Activated T-cell treated with anti-CD3 and anti-CD28 coated beads, Interleukin-2, amount 50 U/mL, for 24 hours (primary cell): ENCODE measurements at places on chromosomes 12 and 14.

GRCh38 chr14:64620910-64621309 is 71.1 kb downstream of the PPP1R36 start:
- H3K27me3 ChIP-seq = peaks cover 2% of the 10 kb centered on the region
- no peaks in the 10 kb centered on the region for H3K36me3 ChIP-seq
- no peak overlapping the region for H3K27ac ChIP-seq
- no peak for DNase-seq
- H3K4me3 ChIP-seq = no peak overlapping the region

- no peak overlapping the region for H3K4me3 ChIP-seq
- H3K27me3 ChIP-seq = no peaks in the 10 kb centered on the region
- H3K36me3 ChIP-seq = no peaks in the 10 kb centered on the region
- H3K27ac ChIP-seq = no peak overlapping the region
- H3K4me1 ChIP-seq = no peaks in the 10 kb centered on the region
These were observed 113.3 kb downstream of the PRKD1 start for GRCh38 chr14:29814156-29815015.

- no peak overlapping the region for H3K27ac ChIP-seq
- no peak for DNase-seq
- H3K4me1 ChIP-seq = peaks cover 1% of the 10 kb centered on the region
- H3K4me3 ChIP-seq = no peak overlapping the region
- peaks cover 49% of the 10 kb centered on the region for H3K27me3 ChIP-seq
These were observed 219.8 kb upstream of the CDKN3 start for GRCh38 chr14:54177019-54177418.

- no peaks in the 10 kb centered on the region for H3K36me3 ChIP-seq
- H3K4me1 ChIP-seq = peaks cover 10% of the 10 kb centered on the region
- H3K4me3 ChIP-seq = no peak overlapping the region
- H3K27ac ChIP-seq = no peak overlapping the region
These were observed 17.1 kb upstream of the YBX3 start for GRCh38 chr12:10740182-10740581.

DNA sequence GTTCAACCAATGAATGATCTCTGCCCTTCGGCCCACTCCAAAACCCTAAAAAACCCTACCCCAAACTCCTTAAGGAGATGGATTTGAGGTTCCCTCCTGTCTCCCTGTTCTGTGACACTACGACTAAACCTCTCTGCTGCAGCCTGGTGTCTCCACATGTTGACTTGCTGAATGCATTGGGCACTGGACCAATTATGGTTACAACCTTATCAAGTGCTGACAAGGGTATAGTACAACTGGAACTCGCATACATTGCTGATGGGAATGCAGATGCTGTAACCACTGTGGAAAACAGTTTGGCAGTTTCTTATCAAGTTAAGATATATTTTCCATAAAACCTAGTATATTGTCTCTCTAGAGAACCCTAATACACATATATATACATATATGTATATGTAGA is 6.3 kb upstream of the DICER1 start:
- no peak overlapping the region for H3K4me3 ChIP-seq
- DNase-seq = no peak
- H3K27ac ChIP-seq = no peak overlapping the region
- H3K4me1 ChIP-seq = peaks cover 2% of the 10 kb centered on the region
- H3K27me3 ChIP-seq = no peaks in the 10 kb centered on the region

- no peak overlapping the region for H3K27ac ChIP-seq
- no peaks in the 10 kb centered on the region for H3K4me1 ChIP-seq
- no peaks in the 10 kb centered on the region for H3K27me3 ChIP-seq
- H3K4me3 ChIP-seq = no peak overlapping the region
These were observed 8.9 kb upstream of the EEA1 start for GRCh38 chr12:92938018-92938417.

- no peak for DNase-seq
- no peak overlapping the region for H3K27ac ChIP-seq
These were observed 104.8 kb downstream of the TRAFD1 start for GRCh38 chr12:112230136-112230535.

GRCh38 chr12:69168828-69169227 is 70.5 kb upstream of the CPSF6 start:
- H3K36me3 ChIP-seq = no peaks in the 10 kb centered on the region
- H3K4me3 ChIP-seq = no peak overlapping the region
- H3K27me3 ChIP-seq = no peaks in the 10 kb centered on the region

DNA sequence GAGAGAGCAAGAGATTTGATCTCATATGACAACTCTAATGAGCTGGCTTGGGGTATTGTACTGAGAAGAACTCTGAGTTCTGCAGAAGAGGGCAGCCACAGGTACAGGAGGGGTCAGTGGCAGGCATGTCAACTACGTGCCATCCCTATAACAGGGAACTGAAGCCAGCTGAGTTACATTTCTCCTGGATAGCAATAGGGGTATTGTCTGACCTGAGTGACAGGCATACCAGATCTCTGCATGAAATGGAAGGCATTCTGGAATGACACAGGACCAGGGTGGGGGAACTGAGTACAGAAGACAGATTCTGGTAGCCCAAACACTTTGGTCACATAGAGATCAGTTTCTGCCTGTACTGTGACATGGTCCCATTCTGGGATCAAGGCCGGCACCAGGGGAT is 35.8 kb downstream of the EFCAB11 start:
- no peak for DNase-seq
- no peak overlapping the region for H3K4me3 ChIP-seq
- H3K36me3 ChIP-seq = no peaks in the 10 kb centered on the region
- peaks cover 8% of the 10 kb centered on the region for H3K4me1 ChIP-seq
- peaks cover 3% of the 10 kb centered on the region for H3K27me3 ChIP-seq

- H3K36me3 ChIP-seq = no peaks in the 10 kb centered on the region
- H3K4me3 ChIP-seq = peak overlapping the region; percentile 39
- no peaks in the 10 kb centered on the region for H3K27me3 ChIP-seq
These were observed 156.7 kb downstream of the TMTC3 start for GRCh38 chr12:88298761-88299242.

DNA sequence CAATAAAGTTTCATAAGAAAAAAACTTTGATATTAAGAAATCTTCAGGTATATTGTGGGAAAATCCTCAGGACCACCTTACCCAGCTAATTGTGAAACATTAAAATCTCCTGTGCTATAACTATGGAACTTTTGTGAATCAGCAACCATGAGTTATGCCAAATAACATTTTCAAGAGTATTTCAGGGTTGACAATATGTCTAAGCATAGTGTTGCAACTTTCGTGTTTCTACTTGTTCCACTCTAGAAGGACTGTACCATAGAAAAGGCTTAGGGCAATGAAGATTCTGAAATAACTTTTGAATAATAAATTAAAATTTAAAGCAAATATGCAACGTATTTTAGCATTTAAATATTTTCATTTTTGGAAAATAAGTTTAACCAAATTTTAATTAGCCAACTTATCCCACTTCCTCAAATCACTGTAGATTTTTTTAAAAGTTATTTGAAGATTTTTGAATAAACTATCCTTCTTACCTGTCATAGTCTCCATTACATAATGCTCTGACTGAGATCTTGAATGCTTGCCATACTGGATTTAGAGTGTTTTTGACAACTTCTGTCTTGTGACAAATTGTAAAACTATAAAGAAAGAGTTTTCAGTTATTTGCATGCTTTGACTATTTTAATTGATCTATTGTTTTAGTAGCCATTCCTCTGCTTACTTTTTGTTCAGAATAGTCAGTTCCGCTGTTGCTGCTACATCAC is 143.6 kb downstream of the CPNE8 start:
- no peak for DNase-seq
- no peaks in the 10 kb centered on the region for H3K27me3 ChIP-seq
- H3K36me3 ChIP-seq = no peaks in the 10 kb centered on the region
- no peak overlapping the region for H3K27ac ChIP-seq

DNA sequence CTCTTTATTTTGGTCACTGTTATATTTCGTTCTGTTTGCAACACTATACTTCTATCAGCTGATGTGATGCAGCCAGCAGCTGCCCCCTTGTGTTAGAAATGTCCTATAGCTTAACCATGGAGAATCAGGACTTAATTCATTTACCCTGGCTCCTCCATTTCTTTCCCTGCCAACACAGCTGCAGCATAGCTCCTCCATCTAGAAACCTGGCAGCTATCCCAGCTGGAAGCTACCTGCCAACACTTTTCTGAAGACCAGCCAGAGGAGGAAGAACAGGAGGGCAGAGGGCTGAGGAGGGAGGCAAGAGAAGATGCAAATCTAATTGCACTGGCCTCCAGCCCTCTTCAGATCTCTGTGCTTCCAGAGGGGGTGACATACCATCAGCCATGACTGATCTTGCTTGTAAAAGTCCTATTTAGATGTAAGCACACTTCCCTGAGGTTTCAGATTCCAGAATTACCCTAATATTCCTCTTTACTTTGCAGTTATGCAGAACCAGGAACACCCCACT is 156.8 kb upstream of the TMEM260 start:
- no peaks in the 10 kb centered on the region for H3K4me1 ChIP-seq
- no peaks in the 10 kb centered on the region for H3K36me3 ChIP-seq
- no peaks in the 10 kb centered on the region for H3K27me3 ChIP-seq
- H3K27ac ChIP-seq = no peak overlapping the region
- no peak overlapping the region for H3K4me3 ChIP-seq
- DNase-seq = no peak

DNA sequence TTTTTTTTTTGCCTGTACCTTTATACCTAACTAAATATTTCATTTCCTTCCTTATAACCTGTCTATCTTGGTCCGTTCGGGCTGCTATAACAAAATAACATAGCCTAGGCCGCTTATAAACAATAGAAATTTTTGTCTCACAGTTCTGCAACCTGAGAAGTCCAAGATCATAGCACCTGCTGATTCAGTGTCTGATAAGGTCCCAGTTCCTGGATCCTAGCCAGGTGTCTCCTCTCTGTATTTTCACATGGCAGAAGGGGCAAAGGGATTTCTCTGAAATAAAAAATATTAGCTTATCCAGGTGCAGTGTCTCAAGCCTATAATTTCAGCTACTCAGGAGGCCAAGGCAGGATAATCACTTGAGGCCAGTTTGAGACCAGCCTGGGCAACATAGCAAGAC is 1046.6 kb upstream of the USP15 start:
- no peak overlapping the region for H3K27ac ChIP-seq
- no peaks in the 10 kb centered on the region for H3K27me3 ChIP-seq
- DNase-seq = no peak
- no peak overlapping the region for H3K4me3 ChIP-seq

- no peaks in the 10 kb centered on the region for H3K36me3 ChIP-seq
- H3K27me3 ChIP-seq = no peaks in the 10 kb centered on the region
- H3K27ac ChIP-seq = no peak overlapping the region
- no peak overlapping the region for H3K4me3 ChIP-seq
- no peaks in the 10 kb centered on the region for H3K4me1 ChIP-seq
- DNase-seq = no peak
These were observed 32.3 kb downstream of the RASSF9 start for GRCh38 chr12:85803923-85804322.

GRCh38 chr12:26633591-26634210 is 199.3 kb downstream of the ITPR2 start:
- peaks cover 42% of the 10 kb centered on the region for H3K36me3 ChIP-seq
- no peak overlapping the region for H3K4me3 ChIP-seq
- H3K4me1 ChIP-seq = peaks cover 2% of the 10 kb centered on the region
- no peak overlapping the region for H3K27ac ChIP-seq

DNA sequence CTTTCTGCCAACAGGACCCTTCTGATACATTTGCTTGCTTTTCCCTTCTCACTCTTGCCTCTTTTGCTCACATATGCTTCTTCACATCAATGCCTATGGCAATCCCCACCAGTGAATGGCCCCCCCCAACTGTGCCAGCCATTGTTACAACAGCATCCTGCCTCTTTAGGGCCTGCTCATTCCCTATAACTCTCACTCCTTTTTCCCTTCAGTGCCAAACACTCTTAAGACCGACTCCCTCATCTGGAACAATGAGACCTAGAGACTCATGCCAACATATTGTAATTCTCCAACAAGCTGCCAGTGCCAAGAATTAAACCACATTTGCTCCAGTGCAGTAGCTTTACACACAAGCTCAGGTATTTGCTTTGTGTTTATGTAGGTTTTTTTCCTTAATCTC is 189.0 kb downstream of the SOX5 start:
- no peaks in the 10 kb centered on the region for H3K27me3 ChIP-seq
- H3K36me3 ChIP-seq = no peaks in the 10 kb centered on the region
- no peak overlapping the region for H3K4me3 ChIP-seq
- no peak overlapping the region for H3K27ac ChIP-seq
- DNase-seq = no peak

- H3K4me1 ChIP-seq = no peaks in the 10 kb centered on the region
- peaks cover 38% of the 10 kb centered on the region for H3K27me3 ChIP-seq
- no peak overlapping the region for H3K4me3 ChIP-seq
- H3K27ac ChIP-seq = no peak overlapping the region
These were observed 27.1 kb downstream of the KRT18 start for GRCh38 chr12:52975820-52976573.

DNA sequence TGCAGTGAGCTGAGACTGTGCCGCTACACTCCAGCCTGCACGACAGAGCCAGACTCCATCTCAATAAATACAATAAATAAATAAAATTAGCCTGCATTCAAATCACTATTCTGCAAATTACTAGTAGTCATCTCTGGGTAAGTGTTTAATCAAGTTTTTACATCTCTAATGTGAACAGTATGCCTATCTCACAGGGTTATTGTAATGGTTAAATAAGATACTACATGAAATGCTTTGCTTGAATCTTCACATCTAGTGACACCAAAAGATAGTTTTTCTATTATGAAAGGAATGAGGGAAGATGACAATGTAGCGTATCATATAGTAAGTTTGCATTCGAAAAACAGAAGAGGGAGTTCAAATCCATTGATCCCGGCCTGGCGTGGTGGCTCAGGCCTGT is 2.1 kb downstream of the SRSF9 start:
- DNase-seq = no peak
- H3K27me3 ChIP-seq = no peaks in the 10 kb centered on the region
- peaks cover 68% of the 10 kb centered on the region for H3K36me3 ChIP-seq
- H3K4me1 ChIP-seq = peaks cover 46% of the 10 kb centered on the region

DNA sequence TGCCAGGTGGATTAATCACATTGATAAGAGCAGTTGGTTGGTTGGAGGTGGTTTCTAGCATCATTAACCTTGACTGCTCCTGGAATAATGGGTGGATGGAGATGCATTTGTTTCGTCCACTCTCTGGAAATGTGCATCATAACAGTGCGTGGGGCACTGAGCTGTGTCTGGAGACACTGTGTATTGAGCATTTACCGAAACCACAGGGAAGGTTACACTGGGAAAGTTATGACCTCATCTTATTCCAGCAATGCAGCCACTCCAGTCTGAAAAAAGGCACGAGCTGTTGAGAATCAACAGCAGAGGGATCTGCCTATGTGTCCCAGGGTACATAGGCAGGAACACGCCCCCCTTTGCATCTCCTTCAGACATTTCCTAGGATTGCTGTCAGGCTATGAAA is 27.2 kb downstream of the RNFT2 start:
- no peak overlapping the region for H3K27ac ChIP-seq
- H3K27me3 ChIP-seq = no peaks in the 10 kb centered on the region
- no peaks in the 10 kb centered on the region for H3K4me1 ChIP-seq
- no peak overlapping the region for H3K4me3 ChIP-seq
- no peak for DNase-seq

DNA sequence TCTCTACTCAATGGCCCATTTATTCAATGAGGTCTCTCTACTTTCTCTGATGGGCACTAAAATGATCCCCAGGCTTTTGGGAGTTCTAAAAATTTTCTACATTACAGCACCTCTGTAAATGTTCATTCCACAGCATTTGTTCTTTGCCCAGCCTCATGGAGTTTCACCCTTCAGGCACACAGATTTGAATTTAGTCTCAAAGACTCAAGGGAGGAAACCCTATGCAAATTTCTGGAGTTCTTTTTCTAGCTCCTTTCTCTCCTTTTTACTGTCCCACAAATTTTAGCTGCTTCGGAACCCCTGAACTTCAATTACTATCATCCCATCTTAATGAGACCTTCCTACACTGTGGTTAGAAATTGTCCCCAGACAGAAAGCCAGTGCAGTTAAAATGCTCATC is 17.5 kb upstream of the RAB21 start:
- H3K4me3 ChIP-seq = no peak overlapping the region
- H3K27ac ChIP-seq = no peak overlapping the region
- DNase-seq = no peak
- no peaks in the 10 kb centered on the region for H3K4me1 ChIP-seq
- H3K27me3 ChIP-seq = no peaks in the 10 kb centered on the region
